ENCODE measurements at places on chromosomes 5 and 9.

GRCh38 chr9:137721479-137721878, 102.7 kb downstream of the EHMT1 start:
- DNase-seq = no peak

GRCh38 chr5:54558362-54558761, 40.8 kb downstream of the SNX18 start:
- no peak for DNase-seq

DNA sequence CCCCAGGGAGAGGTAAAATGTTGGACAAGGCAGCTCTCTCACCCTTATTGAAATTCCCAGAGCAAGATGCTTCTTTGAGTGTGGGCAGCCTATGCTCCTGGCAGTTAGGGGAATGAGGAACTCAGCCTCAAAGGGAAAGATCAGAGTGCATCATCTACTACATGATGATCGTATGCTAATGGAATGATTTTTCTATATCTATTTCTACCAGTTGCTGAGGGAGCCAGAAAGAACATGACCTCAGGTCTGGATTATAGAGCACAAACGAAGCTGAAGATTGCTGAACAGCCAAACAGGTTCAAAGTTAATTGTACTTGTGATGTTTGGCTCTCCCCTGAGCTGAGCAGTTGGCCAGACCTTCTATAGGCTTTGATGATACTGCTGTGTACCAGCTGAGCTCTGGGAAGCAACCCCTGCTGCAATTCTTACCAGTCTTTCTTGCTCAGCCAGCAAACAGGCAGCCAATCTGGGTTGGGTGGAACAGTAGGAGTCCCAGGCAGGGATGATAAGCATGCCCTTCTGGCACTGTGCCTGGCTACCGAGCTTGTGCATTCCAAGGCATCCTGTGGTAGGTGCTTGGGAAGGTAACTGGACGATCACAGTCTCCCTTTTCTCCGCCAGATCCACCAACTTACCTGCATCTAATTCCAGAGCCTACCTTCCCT, 10.3 kb upstream of the FBXL7 start:
- no peak for DNase-seq

- no peak for DNase-seq
Measured at GRCh38 chr5:72241346-72242003, 78.6 kb downstream of the MRPS27 start.

GRCh38 chr9:117120061-117120460, 294.8 kb downstream of the ASTN2 start:
- no peak for DNase-seq

DNA sequence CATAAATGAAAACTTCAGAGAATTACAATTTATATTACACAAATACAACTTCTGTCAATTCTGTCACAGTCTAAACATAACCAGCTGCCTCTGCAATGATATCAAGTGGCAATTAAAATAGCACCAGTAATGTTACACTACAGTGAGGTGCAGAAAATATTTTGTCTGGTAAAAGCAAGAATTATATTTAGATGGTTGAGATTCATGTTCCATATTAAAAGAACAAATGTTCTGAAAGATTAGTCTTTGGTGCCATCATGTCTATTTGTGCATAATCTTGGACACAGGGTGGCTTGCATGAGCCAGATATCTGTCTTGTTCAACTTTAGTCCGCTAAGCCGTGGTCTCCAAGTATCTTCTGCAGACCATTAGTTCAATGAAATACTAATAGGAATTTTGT, 29.0 kb upstream of the PRR16 start:
- no peak for DNase-seq

- DNase-seq = no peak
Measured at GRCh38 chr5:22892441-22892840, 39.3 kb upstream of the CDH12 start.

- DNase-seq = no peak
Measured at GRCh38 chr9:16959391-16959790, 88.9 kb upstream of the BNC2 start.

DNA sequence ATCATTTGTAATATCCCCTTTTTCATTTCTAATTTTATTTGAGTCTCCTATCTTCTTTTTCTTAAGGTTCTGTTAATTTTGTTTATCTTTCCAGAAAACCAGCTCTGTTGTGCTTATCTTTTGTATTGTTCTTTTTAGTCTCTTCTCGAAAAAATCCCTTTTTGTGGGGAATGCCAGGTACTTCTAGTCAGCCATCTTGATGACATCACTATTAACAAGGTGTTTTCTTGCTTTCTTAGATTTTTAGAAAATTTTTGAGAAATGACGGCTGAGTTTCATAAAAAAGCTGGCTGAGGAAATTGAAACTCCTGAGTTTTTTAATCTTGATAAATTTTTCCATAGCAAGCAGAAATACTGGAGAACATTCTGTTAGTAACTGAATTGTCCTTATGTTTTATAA, 10.7 kb downstream of the RNF180 start:
- no peak for DNase-seq

DNA sequence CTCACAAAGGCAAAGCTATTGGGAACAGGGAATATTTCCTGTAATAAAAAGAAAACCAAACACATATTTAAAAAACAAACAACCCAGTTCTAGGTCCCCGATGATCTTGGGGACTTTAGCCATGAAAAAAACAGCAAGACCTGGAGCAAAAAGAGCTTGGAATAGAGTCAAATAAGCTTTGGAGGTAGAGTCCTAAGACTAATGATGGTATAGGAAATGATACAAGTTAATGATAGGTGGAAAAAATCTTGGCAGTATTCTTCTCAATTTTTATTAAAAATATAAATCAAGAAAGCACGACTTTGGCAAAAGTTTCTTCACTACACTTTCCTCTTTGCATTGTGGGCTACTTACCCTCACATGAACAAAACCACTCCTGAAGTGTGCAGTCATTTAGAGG, 481.5 kb downstream of the EBF1 start:
- DNase-seq = no peak

DNA sequence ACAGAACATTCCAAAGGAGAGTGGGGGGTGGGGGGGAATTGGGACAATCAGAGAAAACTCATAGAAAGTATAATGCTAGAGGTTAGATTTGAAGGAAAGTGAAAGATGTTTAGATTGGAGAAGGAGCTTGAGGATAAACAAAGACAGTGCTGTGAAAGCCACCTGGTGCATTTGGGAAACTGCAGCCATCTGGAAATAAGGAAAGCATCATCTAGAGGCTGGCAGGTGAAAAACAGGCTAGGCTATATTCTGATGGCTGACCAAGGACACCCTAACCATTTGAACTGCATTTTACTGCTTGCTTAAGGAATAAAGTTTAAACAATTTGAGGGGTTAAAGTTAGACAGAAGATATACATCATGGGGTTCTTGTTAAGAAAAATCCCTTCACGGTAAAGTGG, 296.4 kb downstream of the CETN3 start:
- DNase-seq = no peak

DNA sequence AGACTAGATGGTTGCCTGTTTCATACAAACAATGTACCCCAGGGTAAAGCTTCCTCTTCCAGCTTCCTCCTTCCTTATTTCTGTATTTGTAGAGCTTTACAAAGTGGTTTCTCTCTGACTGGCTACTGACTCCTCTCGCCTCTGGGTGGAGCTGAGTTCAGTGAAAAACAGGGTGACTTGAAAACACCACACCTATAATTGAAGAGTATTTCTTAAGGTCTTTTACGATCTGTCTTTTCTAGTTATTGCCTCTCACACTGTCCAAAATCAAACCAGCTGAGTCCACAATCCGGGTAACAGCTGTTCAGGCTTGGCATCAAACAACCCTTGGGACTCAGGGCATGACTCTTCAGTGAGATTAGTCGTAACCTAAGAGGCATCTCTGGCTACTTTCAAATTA, 200.4 kb downstream of the ARRDC3 start:
- DNase-seq = no peak

- DNase-seq = no peak
Measured at GRCh38 chr9:4116071-4116581, 183.7 kb downstream of the GLIS3 start.

GRCh38 chr9:130991778-130992681, 16.9 kb upstream of the LAMC3 start:
- DNase-seq = no peak

DNA sequence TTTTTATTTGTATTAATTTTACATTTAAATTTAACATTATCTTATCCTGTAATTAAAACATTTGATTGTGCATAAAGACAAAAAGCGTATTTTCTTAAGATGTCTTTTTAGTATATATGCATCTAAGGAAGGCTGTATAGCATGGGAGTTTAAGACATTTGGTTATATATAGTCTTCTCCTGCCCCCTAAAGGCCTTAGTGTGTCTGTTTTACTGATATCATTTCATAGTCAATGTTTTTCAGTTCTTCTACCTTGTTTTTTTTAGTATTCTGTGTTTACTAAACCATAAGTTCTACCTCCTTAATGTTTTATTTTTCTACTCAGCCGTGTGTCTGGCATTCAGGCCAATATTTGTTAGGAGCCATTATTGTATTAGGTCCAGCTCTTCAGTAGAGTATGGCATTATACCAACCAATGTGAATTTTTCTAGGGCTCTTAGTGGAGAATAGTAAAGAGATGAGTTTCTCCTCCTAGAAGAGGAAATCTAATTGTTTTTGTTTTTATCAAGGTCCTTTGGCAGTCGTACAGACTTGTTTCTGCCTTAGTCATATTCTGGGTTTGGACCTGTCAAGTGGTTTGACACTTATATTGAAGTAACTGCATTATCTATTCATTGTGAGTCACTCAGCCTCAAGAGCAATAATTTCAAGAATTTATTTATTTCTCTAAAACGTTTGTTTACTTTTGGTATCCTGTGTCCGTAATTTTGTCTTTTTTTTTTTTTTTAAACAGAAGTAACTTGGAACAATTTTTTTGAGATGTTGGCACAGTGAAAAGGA, 74.8 kb downstream of the SLF1 start:
- no peak for DNase-seq

DNA sequence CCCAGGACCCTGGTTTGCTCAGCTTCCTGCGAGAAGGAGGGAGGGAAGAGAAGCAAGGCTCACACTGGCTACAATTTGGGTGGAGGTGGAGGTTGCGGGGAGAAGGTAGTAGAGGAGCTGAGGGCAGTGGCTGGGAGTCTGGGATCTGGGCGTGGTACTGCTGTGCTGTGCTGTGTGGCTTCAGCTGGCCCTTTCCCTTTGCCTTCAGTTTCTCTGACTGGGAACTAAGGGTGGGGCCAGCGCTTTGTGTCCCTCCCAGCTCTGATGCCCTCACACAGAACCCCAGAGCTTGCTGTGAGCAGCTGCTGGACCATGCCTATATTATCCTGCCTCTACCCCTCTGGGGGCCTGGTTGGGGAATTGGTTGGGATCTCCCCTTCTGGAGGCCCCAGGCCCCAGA, 60.9 kb downstream of the RGS3 start:
- DNase-seq = no peak

DNA sequence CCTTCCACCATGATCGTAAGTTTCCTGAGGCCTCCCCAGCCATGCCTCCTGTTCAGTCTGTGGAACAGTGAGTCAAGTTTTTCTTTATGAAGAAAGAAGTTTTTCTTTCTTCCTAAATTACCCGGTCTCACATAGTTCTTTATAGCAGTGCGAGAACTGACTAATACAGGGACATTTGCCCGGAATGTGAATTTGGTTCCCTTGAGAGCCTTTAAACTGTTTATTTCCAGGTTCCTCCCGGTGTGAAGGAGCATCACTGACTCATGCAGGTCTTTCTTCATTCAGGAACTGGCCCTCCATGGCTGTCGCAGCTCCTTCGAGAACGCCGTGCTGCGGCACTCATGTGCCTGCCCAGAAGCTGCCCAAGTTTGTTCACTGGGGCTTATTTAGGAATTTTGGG, 87.7 kb downstream of the PTCH1 start:
- DNase-seq = no peak

- peak; percentile 8 for DNase-seq
Measured at GRCh38 chr5:36696059-36696673, 89.8 kb downstream of the SLC1A3 start.

- DNase-seq = no peak
Measured at GRCh38 chr5:106656821-106657220, 1013.9 kb downstream of the EFNA5 start.

GRCh38 chr9:92328225-92328624, 2.5 kb downstream of the CENPP start:
- no peak for DNase-seq

GRCh38 chr5:15549961-15550360, 50.0 kb downstream of the FBXL7 start:
- DNase-seq = no peak

DNA sequence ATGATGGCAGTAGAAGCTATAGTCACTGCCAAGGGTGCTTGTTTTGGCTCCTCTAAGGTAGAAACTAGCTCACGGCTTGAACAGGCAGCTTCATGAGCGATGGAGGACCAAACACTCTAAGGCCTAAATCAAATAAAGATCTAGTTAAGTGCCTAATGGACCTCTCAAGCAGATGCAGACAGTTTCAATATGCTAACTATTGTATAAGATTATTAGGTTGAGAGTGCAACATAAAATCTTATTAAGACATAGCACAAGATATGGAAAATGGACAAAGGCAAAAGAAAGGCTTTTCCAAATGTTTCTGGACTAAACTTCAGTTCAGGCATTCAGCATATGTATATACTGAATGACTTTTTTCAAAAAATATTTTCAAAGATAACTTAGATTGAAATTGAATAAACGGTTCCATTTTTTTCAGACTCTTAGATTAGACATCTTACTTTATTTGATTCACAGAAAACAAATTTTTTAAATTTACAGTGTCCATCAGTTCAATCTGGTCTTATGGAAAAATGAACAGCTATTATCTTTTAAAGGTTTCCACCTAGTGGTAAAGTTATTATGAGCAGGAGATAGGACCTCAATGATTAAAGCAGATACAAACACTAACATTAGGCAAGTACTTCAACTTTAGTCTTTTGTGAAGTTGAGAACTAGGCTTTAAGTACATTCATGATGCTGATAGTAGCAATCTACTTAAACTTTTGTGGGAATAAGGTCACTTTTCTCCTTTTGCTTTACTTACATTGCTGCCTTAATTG, 1167.7 kb downstream of the MAT2B start:
- DNase-seq = no peak

DNA sequence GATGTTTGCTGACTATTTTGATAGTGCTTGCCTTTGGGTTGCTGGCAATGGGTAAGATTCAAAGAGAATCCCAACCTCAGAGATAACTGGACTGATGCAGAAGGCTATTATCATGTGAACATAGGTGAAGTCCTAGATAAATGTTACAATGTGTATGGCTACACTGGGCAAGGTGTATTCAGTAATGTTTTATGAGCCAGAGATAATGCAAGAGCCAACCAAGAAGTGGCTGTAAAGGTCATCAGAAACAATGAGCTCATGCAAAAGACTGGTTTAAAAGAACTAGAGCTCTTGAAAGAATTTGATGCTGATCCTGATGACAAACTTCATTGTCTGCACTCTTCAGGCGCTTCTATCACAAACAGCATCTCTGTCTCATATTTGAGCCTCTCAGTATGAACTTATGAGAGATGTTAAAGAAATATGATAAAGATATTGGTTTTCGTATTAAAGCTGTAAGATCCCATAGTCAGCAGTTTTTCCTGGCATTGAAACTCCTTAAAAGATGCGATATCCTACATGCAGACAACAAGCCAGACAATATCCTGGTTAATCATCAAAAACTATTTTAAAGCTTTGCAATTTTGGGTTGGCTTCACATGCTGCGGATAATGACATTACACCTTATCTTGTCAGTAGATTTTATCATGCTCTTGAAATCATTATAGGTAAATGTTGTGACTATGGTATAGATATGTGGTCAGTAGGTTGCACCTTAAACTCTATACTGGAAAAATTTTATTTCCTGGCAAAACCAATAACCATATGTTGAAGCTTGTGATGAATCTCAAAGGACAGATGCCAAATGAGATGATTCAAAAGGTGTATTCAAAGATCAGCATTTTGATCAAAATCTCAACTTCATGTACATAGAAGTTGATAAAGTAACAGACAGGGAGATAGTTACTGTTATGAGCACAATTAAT, 41.9 kb upstream of the TNFSF15 start:
- no peak for DNase-seq

Measured in stimulated activated naive CD4-positive, alpha-beta T cell (primary cell).